AG09309 (cell line): ENCODE measurements at places on chromosomes 7 and 10.
A peak's percentile ranks its signal among the peaks of the same experiment; 100 is the strongest.

- peak; percentile 94 for DNase-seq
These were observed 33.9 kb upstream of the EEPD1 start for GRCh38 chr7:36119005-36119706.

GRCh38 chr7:139453673-139454321 lies 29.7 kb downstream of the KLRG2 start:
- DNase-seq: no peak

DNA sequence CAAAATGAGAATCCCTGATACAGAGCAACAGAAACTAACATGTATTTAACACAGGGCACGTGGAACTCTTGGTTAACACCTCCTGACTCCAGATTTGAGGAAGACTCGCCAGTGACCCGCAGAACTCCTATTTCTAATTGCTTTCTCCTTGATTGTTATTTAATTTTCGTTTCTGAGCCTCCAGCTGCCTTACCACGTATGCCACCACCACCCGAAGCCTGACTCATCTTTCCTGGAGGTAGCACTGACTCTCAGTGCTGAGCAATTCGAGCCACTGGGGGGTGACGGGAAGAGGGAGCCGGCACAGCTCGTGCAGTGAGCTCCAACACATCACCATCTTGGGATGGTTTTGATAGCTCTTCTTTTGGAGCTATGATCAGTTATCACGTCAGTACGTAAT lies 273.9 kb upstream of the MGMT start:
- no peak for DNase-seq

GRCh38 chr10:14635043-14635710 lies 139.5 kb downstream of the FAM107B start:
- no peak for DNase-seq
